ENCODE measurements at places on chromosomes 12 and 14. TPM values are rescaled to one million over a fixed set of nuclear protein-coding genes. Genes with fewer than 3 reads are reported as not detected.

The AMN gene
- 0.34 TPM for total RNA-seq

The SYCP3 gene
- not detected for total RNA-seq

The TPH2 gene
- total RNA-seq: 0.34 TPM

DNA sequence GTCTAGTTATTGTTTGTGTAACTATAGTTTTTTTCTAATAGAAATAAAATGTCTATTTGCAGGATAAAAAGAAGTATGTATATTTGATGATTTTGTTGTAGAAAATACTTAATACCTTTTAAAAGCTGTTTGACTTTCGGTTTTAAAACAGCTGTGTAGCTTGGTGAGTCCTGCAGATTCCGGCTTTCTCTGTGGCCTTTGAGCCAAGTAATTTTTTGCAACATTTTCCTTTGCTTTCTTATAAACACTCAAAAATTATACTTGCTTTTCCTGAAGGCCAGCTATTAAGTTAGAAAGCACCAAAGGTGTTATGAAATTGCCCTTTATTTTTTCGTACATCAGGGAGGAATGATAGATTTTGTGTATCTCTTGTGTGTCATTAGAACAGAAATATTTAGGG is 63.6 kb downstream of the CRADD start:
- DNase-seq: no peak

DNA sequence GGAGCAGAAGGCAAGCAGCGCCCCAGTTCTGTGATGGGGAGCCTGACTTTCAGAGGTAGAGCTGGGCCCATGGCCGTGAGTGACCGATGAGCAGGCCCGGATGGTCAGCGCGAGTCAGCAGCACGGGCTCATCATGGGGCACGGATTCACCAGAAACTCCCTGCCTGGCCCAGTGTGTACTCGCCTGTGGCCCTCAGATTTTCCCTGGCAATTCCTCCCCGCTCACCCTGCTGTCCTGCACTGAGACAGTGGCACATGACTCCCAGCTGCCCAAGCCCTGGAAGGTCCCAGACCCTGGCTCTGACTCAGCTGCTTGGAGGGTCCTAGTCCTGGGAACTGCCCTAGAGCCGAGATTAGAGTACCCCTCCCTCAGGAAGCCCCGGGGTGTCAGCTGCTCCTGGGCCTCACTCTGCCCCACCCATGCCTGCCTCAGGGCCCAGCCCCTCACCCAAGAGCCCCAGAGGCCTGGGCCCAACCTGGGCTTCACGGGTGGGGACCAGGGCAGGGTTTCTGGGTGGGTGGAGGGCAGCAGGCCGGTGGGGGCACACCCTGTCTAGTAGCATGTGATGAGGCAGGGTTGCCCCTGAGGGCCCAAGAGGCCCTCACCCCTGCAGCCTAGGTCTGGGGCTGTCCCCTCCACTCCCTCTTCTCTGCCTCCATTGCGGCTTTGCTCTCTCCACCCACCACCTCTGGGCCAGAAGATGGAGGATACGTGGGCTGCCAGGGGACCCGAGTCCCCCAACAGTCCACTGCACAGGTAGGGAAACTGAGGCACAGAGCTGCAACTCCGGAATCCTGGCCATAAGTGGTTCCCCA is 8.4 kb downstream of the TRMT61A start:
- no peak for DNase-seq

DNA sequence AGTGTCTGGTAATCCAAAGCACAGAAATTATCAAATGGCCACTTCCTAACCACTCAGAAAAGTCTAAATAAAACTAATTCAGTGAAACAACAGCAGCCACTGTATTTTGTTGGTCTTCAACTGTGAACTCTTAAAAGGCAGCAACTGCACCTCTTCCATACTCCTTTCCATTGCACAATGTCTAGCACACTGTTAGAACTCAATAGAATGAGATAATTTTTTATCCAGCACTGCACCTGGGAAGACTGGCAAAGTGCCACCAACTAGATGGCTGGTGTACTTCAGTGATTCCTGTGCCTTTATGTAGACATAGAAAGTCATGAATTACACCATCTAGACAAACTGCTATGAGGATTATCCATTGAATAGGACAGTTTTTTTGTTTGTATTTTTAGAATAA is 26.2 kb downstream of the LGR5 start:
- DNase-seq: no peak

DNA sequence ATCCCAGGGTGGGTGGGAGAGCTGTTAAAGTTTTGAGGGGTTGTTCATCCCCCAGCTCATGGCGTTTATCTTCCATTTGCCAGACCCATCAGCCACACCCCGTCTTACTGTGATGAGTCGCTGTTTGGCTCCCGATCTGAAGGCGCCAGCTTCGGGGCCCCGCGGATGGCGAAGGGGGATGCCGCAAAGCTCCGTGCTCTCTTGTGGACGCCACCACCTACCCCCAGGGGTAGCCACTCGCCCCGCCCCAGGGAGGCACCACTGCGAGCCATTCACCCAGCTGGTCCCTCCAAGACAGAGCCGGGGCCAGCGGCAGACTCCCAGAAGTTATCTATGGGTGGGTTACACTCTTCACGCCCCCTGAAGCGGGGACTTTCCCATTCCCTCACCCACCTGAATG is 5.7 kb downstream of the RITA1 start:
- DNase-seq: no peak

- DNase-seq: no peak
Measured at GRCh38 chr12:100671396-100672074, 98.1 kb downstream of the GAS2L3 start.

- DNase-seq: no peak
Measured at GRCh38 chr12:106106892-106107291, 31.9 kb downstream of the NUAK1 start.

- peak; percentile 31 for DNase-seq
Measured at GRCh38 chr14:30656190-30656632, 34.1 kb downstream of the SCFD1 start.

- no peak for DNase-seq
Measured at GRCh38 chr14:52790756-52791222, 618 bp downstream of the GNPNAT1 start.

DNA sequence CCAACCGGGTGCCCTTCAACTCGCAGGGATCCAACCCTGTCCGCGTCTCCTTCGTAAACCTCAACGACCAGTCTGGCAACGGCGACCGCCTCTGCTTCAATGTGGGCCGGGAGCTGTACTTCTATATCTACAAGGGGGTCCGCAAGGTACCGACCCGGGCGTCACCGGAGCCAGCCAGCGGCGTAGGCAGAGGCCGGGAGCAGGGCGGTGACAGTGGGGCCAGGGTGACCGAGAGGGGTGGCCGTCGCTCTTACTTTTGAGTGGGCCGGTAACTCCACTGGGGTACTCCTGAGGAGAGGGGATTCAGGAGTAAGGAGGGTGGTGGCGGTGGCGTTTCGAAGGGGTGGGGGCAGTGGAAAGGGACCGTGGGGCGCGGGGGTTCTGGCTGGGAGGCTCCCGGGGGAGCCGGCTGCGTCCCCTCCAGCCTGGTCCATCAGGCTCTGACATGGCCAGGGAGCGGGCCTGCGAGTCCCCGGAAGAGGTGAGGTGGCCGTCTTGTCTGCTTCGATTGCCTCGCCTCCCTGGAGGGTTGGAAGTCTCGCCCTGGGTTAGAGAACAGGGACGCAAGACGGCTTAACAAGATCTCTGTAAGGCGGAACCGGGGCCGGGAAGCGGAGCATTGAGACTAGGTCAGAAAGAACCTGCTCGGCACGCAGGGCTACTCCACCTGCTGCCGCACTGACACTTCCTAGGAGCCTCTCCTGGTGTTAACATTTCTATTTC is 491 bp downstream of the WDR20 start:
- peak; percentile 67 for DNase-seq

- DNase-seq: no peak
Measured at GRCh38 chr14:67569011-67569650, 30.9 kb downstream of the PIGH start.

DNA sequence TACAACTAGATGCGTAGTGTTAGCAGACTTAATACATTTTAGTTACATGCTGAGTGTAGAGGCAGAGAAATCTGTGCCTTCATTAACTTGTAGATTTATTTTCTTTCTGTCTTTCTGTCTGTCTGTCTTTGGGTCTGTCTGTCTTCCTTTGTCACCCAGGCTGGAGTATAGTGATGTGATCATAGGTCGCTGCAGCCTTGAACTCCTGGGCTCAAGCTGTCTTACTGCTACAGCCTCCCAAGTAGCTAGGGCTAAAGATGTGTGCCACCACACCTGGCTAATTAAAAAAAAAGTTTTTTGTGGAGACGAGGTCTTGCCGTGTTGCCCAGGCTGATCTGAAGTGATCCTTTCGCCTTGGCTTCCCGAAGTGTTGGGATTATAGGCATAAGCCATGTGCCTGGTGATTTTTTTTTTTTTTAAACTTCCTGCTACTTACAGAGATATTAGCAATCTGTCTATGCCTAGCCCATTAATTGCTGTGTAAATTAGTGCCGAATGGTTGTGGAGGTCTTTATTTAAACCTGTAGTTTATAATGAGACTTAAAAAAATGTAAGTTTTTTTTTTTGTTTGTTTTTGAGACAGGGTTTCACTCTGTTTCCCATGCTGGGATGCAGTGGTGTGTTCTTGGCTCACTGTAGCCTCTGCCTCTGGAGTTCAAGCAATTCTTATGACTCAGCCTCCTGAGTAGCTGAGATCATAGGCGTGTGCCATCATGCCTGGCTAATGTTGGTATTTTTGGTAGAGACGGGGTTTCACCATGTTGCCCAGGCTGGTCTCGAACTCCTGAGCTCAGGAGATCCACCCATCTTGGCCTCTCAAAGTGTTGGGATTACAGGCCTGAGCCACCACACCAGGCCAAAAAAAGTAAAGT is 22.8 kb downstream of the ERC1 start:
- no peak for DNase-seq

- DNase-seq: no peak
Measured at GRCh38 chr14:91004987-91005386, 55.5 kb downstream of the RPS6KA5 start.

All from glutamatergic neuron (in vitro differentiated cells).